ENCODE measurements at places on chromosomes 16 and 17.

GRCh38 chr17:978103-979093 is 1.2 kb downstream of the NXN start:
- no peak for DNase-seq

DNA sequence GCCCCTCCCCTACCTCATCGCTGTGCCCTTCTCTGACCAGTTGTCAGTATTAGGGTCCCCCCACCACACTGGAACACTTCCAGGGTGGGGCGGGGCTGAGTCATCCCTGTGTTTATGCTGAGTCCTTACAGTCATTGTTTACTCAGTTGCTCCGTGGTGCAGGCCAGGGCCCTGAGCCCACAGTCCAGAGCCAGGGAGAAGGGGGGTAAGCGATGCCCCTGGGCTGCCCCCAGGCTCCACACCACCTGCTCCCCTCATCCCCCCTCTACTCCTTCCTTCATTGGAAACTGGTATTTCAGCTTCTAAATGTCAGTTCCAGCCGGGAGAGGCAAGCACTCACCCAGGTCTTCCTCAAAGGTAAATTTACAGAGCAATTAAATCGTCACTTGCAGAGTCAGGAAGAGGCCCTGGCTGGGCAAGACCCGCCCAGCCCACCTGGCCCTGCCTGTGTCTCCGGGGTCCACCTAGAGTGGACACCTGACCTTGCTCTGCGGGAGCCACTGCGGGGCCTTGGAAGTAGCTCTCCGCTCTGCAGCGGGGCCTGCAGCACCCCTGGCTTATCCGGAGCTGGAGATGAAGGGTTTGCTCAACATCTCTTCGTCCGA is 4.8 kb downstream of the ATP2A3 start:
- DNase-seq, result no peak

GRCh38 chr17:46108550-46109110 is 84.6 kb downstream of the KANSL1 start:
- no peak for DNase-seq

- DNase-seq, result no peak
These were observed 31.3 kb downstream of the DCUN1D3 start for GRCh38 chr16:20868890-20869289.

DNA sequence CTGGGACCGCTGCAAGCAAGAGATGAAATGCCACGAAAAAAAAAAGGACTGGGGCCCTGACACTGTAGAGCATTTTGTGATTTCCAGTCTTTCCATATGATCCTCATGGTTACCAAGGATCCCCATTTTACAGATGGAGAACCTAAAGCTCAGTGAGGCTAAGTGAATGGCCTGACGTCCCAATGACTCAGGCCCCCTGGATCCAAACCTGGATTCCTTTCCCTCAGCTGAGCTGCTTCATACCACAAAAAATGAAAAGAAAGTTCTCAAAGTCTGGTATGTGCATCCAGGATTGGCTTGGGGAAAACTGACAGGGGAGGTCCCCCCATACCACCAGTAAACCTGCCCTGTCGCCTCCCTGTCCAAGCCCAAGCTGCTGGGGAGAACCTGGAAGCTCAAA is 80.5 kb downstream of the TEX14 start:
- no peak for DNase-seq

DNA sequence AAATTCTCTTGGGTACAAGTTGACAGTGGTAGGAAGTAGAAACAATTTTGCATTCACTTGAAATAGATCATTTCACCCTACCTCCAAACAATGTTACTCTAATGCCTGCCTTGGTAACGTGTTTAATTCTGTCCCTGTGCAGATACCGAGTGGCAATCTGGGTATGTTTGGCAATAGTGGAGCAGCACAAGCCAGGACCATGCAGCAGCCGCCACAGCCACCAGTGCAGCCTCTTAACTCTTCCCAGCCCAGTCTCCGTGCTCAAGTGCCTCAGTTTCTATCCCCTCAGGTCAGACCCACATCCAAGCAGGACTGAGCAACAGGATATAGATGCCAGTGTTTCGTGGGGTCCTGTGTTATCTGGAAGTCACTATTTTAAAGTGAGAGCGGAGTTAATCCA is 49.3 kb downstream of the TMC6 start:
- no peak for DNase-seq

- no peak for DNase-seq
These were observed 9.4 kb upstream of the ELAC2 start for GRCh38 chr17:13027246-13027645.

Measured in CD4-positive, alpha-beta T cell treated with Interleukin-1 beta for 1 hour (primary cell).